Fibroblast of pulmonary artery (primary cell): ENCODE measurements at places on chromosomes 12 and 14.

GRCh38 chr14:50578433-50578832, 18.5 kb downstream of the ATL1 start:
- DNase-seq, result no peak

DNA sequence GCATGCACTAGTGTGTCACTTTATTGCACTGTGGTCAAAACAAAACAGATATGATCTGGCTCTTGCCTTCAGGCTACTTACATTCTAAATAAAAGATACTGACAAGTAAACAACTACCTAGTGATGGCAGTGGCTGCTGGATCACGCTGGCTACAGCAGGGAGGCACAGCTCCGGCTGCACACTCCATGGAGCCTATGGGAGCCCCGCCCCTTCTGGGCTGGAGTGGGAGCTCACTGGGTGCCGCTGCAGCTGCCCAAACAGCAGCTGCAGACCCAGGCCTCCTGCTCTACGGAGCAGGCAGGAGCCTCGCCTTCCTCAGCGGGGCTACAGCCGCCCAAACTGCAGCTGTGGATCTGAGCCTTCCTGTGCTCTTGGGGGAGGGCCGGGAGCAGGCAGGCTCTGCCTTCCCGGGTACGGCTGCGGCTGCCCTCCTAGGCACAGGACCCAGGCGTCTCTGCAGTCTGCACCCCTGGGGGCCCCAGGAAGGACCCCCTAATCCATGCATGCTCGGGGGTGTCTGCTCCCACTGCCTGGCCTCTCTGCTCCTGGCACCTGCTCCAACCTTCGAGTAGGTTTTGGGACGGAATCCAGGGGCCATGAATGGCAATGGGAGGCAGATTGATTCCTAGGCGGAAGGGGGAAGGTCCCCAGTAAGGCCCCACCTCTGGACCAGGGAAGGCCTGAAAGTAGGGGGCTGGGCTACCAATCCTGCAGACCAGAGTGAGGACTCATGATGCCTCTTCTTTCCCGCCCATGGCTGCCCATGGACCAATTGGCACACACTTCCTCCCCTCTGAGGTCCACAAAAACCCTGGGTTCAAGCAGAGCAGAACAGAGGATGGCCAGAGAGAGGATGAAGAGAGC, 253.1 kb downstream of the ANO6 start:
- DNase-seq, result no peak

DNA sequence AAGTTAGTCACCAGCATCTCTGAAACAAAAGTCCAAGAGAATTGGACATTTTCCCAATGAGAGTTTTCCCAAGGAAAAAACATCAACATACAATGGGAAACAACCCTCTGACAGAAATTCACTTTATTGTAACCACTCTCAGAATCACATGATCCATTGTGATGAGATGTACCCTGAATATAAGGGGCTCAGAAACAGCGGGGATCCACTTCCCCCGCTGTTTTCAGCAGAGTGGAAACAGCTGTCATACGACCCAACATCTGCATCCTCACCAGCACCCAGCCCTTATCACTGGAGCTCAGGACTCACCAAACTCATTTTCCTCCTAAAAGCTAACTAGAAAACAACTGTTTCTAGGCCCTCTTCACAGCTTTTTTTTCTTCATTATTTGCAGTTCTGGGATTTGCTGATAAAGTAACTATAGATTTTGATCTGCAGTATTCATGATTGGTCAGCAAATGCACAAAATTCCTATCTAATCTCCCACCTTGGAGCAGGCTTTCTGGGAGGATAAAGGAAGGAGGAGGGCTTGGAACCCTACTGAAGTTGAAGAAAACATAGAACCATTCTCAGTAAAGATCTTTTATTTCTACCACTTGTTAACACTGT, 31.3 kb downstream of the CORO1C start:
- DNase-seq, result peak; percentile 73

- DNase-seq, result no peak
Observed at GRCh38 chr12:45743247-45743646, 13.7 kb downstream of the ARID2 start.

GRCh38 chr14:97036086-97036852, 239.1 kb downstream of the VRK1 start:
- no peak for DNase-seq

DNA sequence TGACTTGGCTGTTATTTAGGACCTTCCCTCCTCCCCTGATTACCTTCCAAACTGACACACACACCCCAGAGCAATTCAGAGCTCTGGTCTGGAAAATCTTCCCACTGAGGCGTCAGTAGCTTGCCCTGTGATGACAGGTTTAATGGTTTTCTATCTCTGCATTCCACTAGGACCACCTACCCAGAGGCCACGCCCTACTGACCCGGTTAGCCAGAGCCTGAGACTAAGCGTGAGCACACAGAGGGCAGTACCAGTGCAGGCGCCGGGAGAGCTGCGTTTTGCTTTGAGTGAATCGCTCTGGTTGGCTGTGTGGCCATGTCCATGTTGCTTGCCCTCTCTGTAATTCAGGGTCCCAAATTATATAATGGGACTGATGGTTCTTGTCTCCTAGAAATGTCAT, 36.2 kb upstream of the ATP2A2 start:
- no peak for DNase-seq

DNA sequence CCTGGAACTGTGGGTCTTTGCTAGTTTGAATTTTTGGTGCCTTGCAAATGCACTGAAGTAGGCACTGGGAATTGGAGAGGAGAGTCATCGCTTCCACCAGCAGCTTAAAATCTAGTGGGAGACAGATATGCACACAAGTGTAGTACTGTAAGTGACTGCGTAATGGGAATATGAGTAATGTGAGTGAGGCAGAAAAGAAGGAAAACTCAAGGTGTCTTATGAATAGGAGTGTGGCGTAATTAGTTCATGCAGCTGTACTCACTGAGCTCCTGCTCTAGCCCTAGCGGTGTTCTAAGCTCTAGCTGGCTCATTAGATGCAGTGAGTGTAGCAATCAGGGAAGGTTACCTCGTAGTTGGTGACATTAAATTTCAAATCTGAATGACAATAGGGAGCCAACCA, 2.8 kb downstream of the TCP11L2 start:
- no peak for DNase-seq
